ENCODE measurements at places on chromosomes 11 and 22.
A peak's percentile ranks its signal among the peaks of the same experiment; 100 is the strongest.

DNA sequence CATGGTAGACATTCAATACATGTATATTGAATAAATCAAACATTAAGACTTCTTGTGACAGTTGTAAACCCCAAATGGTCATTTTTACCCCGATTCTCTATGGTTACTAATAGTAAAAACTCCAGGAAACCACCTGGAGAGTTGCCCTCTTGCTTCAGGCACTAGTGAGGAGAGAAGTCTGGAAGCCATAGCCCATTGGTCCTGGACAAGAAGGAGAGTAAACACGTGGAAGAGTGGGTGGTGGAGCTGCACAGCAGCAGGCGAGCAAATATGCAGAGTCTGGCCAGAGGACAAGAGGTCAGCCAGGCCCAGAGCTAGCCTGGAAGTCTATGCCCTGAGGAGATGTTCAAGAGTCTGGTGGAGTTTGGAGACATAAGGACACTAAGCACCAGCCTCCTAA is 17.7 kb downstream of the DCHS1 start:
- DNase-seq: no peak

- peak; percentile 36 for DNase-seq
These were observed 34.7 kb upstream of the RFPL3 start for GRCh38 chr22:32322986-32323385.

- no peak for DNase-seq
These were observed 247.0 kb upstream of the SORL1-AS1 start for GRCh38 chr11:121699801-121700200.

- no peak for DNase-seq
These were observed 56.3 kb upstream of the ZBTB44 start for GRCh38 chr11:130370845-130371590.

DNA sequence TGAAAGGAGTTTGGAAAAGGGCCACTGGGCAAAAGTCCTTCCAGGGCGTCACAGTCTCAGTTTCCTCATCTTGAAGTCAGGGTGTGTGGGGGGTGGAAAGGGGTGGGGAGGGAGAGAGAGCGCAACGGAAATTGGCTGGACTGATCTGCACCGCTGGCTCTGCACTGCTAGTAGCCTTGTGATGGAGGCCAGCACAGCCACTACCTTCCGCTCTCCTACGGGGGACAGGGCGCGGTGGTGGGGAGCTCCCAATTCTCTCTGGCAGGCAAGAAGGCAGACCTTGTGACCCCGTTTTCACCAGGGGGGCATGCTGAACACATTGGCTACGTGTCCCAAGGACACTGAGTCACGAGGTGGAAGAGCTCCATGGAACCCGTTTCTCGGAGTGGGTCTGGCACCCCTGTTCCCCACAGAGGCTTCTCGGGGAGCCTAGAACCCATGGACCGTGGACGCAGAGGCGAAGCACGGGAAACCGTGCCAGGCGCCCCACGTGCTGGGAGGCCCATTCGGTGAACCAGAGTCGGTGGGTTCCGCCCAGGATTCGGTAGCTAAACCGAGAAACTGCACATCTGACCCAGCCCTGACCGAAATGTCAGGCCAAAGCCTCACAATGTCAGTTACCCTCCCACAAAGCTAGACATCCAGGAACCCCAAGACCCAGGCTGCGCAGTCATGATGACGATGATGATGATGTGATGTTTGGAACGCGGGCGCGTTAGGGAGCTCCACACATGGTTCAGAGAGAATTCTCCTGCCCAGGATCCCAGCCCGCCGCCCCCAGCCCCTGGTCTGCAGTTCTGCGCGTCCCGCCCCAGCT is 28.3 kb upstream of the WNT11 start:
- peak; percentile 65 for DNase-seq

DNA sequence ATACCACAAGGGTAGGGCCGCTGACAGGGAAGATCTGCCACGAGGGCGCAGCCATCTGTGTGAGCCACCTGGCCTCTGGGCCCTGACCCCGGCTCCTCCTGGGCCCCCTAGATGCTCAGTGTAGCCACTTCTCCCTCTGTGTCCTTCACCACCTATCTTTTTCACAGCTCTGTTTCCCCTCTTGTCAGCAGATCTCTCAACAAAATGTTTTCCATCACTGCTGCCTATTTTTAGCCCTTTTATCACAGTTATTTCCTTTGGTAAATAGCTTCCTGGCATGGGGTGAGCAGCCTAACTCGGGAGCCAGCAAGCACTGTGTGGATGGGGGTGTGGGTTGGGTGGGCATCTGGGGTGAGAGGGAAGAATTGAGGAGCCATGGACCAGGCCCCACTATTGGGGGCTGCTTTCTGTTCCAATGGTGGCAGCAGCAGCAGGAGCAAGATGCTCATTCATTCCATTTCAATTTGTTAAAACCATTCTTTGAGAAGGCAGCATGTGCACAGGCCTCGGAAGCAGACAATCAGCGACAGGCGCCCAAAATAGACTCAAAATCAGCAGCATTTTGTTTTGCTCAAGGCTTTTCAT is 135.2 kb upstream of the NAV2 start:
- DNase-seq: no peak

DNA sequence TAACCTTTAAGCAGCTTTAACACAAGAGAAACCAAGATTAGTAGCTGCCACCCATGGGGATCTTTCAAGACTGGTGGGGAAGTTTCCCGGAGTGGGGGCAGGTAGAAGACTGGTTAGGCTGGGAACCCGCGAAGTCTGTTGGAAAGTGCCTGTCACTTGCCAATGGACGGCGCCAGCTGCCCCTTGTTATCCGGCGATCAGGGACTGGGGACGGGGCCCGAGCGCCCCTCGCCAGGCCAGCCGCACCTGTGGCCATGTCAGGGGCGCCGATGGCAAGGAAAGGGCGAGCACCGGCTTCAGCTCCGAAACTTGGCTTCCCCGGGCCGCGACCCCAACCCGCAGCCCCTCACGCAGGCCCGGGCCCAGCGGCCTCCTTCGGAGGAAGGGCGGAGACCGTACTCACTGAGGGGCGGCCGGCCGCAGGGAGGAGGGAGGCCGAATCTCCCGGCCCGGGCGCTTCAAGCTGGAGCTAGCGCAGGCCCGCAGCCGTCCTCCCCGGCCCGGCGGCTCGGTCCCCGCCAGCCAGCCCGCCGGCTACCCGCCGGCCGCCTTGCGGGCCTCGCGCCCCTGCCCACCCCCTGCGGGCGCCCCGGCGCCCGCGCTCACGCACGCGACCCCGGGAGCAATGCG is 539 bp downstream of the EIF4ENIF1 start:
- peak; percentile 68 for DNase-seq

DNA sequence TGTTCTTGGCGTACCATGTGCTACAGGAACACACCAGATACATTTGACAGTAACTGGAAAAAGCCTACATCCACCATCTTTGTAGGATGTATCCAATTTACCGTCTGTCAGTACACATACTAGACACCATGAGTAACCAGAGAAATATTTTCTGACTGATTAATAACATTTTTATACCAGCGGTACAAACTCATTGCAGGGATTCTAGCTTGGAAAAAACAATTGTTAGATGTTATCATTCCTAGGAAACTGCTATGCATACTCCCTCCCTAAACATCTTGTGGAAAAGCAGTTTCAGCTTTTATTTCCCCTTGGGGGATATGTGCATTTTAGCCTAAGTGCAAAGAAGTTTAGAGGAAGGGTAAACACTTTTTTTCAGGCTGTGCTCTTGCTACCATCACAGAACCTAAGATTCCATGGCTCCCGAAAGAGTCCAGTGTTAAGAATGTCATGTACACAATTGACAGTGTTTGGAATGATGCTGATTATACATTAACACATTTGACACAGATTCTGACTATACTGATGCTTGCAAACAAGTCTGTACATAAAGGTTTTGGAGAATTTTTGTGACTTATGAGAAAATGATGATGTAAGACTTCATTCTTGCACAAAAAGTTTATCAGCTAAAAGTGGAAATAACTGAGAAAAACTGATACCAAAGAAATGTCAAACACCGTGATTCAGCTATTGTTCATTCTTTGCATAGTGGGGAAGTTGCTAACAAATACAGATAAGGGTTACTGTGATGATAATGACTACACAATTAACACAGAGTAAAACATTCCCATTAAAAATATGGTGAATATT is 23.7 kb downstream of the NCF4 start:
- DNase-seq: no peak

- peak; percentile 36 for DNase-seq
These were observed 233.5 kb downstream of the MIAT start for GRCh38 chr22:26890870-26891269.

DNA sequence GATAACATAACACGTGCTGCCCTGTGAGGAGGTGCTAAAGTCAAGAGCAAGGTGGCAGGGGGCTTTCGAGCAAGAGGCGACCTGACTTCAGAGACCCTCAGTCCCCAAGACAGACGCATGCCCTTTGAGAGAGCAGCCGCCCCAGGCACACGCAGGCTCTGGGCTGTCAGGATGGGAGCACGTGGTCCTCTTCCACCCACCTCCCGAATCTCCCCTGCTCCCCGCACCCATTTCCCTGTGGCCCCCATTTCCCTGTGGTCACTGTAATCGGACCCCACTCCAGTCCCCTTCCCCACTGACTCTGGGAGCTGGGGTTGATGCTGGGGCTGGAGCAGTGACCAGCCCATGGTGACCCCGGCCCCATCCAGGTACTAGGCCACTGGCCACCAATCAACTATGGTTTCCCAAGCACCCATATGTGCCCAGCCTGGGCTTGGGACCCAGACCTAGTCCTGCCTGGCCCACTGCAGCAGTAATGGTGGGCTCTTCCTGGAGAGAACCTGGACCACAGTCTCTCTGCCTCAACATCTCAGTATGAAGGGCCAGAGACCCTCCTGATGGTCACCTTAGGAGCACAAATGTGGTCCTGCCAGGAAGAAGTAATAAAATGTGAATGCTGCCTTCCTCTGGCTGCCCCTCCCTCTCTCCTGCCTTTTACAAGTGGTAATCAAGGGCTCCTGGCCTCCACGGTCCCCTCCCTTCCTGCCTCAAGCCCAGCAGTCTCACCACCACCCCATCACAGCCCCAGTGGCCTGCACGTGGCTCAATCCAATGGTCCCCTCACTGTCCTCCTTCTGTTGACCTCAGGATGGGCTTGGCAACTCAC is 39.0 kb downstream of the IGLL5 start:
- DNase-seq: no peak

DNA sequence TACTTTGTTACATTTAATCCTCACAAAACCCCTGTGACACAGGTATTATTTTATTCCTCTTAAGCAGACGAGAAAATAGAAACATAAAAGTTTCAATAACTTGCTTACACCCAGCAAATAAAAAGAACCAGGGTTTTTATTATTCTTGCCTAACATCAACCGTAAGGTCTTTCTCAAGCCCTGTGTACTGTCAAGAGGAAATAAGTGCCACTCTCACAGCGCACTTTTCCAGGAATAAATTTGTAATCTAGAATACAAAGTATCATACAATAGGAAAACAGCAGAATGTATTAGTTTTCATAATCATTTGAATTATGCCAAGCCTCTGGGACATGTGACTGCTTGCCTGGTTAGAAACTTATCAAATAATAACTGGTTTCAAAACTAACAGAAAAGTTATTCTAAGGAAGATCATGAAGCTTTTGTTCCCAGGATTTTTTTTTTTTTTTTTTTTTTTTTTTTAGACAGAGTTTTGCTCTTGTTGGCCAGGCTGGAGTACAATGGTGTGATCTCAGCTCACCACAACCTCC is 7.4 kb downstream of the CCDC34 start:
- DNase-seq: no peak

- no peak for DNase-seq
These were observed 433.7 kb downstream of the ETS1 start for GRCh38 chr11:128153697-128154048.

DNA sequence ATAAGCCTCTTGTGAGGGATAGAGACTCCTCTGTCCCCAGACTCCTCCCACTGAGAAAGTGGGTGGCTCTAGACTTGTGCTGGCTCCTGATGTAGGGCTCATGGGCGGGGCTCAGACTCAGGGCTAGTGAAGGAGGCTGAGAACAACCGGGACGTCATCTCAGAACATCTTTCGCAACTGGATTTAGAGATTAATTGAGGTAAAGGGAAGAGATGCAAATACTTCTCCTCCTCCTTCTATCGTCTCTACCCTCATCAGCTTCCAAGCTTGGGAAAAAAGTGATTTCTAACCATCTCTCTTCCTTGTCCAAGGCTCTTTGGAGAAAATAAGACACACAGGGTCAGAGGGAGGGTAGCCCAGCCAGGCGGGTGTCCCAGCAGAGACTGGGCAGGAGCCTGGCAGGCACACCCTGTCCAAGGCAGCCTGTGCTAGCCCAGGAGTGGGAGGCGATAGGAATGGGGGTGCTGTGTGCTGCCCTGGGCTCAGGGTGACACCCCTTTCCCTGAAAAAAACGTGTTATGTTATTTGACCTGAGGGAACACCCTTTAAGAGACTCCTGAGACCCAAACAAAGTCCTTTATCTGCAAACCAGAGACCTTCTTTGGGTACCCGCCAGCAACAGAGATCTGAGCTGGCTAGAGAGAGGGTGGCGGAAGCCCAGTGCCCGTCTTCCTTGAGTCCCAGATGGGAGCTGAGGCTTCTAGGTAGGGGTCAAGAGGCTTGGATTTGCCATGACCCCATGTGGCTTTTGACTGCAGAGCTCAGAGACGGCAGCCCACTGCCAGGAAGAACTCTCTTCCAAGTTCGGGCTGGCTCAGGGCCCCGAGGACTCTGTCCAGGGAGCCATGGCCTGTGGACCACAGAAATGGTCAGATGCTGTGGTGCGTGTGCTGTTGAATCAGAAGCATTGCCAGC is 160.9 kb downstream of the ADAMTS15 start:
- no peak for DNase-seq

DNA sequence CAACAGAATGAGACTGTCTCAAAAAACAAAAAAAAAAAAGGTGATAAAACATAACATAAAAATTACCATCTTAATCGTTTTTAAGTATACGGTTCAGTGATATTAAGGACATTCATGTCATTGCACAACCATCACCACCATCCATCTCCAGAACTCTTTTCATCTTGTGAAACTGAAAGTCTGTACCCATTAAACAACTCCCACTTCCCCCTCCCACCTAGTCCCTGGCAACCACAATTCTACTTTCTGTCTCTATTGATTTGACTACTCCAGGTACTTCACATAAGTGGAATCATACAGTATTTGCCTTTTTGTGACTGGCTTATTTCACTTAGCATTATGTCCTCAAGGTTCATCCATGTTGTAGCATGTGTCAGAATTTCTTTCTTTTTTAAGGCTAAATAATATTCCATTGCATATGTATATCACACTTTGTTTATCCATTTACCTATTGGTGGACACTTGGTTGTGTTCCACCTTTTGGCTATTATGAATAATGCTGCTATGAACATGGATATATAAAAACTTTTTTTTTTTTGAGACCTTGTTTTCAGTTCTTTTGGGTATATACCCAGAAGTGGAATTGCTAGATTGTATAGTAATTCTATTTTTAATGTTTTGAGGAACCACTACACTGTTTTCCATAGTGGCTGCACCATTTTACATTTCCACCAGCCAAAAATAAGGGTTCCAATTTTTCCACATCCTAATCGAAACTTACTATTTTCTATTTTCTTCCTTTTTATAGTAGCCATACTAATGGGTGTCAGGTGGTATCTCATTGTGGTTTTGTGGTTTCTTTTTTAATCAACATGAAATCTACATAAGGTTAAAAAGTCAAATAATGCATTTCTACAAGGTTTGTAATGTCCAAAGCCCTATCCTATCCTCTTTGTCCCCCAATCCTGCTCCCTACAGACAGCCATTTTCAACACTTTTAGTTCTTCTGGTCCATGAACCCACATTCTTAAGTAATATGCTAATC is 23.4 kb upstream of the PIK3C2A start:
- DNase-seq: no peak
